ENCODE measurements at places on chromosomes 2 and 18. TPM values are rescaled to one million over a fixed set of nuclear protein-coding genes. Genes with fewer than 3 reads are reported as not detected.

The ANKRD62 gene
- total RNA-seq: not detected

The KCNIP3 gene
- 0.82 TPM for total RNA-seq

The RSAD2 gene
- 0.35 TPM for total RNA-seq

The SOX11 gene
- 35.9 TPM for total RNA-seq

GRCh38 chr2:102841107-102841840, 79.4 kb downstream of the TMEM182 start:
- peak; percentile 92 for DNase-seq

GRCh38 chr2:164840458-164840929, 1.1 kb downstream of the COBLL1 start:
- DNase-seq: no peak

- DNase-seq: no peak
Measured at GRCh38 chr2:160859096-160859495, 301.1 kb upstream of the TANK start.

Measured in endodermal cell (in vitro differentiated cells).